ENCODE measurements at places on chromosomes 1 and 21.

- no peak for DNase-seq
These were observed 34.4 kb downstream of the C21orf91 start for GRCh38 chr21:17784604-17785402.

DNA sequence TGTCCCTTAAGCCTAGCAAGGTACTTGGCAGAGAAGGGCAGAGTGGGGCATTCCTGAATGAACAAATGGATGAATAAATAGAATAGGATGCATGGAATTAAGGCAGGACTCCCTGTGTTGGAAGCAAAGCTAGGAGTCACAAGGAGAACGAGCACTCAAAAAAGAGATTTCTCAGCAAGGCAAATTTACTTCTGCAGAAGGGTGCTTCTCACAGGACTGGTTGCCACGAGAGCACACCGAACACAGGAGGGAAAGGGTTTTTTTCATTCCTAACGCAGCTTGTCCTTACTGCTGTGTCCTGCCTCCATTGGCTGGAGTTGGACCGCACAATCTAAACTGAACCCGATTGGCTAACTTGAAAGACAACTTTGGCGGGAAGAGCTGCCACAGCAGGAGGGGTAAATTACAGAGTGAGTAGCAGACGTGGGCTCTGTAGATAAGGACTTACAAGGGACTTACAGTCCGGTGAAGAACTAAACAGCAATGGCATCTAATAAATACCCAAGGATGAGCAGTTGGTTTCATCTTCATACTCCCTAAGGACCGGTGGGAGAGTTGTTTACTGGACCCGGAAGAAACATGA lies 52.4 kb downstream of the KIF26B start:
- DNase-seq, result no peak

GRCh38 chr1:224058303-224058702 lies 55.6 kb upstream of the FBXO28 start:
- DNase-seq, result no peak

DNA sequence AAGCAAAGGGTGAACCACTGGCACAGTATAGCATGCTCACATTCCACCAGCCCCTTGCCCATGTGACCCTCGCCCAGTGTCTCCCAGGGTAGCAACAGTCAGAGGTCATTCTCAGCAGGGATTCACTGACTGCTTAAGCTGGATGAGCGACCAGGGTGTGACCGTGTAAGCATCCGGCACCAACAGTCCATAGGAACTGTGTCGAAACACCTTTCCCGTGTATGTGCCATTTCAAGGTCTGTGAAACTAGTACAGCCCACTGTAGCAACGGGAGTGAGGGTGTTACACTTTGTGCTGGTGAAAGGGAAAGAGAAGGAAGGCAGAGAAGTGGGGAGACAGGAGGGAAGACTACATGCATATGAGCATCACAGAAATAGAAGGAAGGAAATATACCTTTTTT lies 10.8 kb downstream of the PIK3C2B start:
- no peak for DNase-seq

DNA sequence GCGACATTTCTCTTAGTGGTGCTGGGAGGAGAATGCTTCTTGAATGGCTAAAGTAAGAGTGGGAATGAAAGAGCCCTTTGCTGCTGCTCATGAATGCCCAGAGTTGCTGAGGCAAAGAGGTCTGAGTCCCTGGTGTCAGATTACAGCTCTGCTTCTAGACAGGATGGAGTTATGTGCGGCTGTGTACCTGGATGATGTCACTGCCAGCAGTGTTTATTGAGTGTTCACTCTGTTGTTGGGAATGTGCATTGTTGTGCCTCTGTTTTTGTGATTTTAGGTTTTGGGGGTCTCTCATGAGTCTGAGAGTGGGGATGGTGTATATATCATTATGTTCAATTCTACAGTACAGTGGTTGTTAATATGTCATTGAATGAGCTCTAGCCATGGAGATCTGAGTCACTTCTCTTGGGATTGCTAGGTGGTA lies 2.7 kb downstream of the CDC14A start:
- no peak for DNase-seq

DNA sequence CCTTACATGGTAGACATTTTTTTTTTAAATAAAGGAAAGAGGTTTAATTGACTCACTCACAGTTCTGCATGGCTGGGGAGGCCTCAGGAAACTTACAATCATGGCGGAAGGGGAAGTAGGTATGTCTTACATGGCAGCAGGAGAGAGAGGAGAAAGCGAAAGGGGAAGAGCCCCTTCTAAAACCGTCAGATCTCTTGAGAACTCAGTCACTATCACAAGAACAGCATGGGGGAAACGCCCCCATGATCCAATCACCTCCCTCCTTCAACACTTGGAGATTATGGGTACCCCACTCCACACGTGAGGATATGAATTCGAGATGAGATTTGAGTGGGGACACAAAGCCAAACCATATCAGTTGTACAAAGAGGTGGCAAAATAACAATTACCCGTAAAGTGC lies 301.7 kb downstream of the GRIK1 start:
- no peak for DNase-seq

DNA sequence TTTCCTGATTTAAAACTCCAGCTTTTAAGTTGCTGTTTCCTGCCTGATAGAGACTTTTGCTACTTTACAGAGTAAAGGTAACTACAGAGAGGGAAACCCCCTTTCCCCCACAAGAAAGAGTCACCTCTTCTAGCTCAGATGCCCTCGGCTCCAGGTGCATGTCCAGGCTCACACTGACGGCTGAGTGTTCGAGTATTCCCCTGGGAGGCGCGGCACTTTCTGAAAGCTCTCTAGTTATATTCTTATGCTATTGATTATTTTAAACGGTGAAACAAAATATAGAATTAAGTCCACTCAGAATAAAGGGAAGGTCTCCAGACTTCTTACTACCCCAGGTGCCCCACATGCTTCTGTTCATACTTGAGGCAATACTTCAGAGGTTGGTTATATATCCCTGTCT lies 160.3 kb upstream of the FMN2 start:
- no peak for DNase-seq

Measured in spleen (tissue), 13 donors.